ENCODE measurements at places on chromosomes 7 and 10. TPM values are rescaled to one million over a fixed set of nuclear protein-coding genes. Genes with fewer than 3 reads are reported as not detected.

DNA sequence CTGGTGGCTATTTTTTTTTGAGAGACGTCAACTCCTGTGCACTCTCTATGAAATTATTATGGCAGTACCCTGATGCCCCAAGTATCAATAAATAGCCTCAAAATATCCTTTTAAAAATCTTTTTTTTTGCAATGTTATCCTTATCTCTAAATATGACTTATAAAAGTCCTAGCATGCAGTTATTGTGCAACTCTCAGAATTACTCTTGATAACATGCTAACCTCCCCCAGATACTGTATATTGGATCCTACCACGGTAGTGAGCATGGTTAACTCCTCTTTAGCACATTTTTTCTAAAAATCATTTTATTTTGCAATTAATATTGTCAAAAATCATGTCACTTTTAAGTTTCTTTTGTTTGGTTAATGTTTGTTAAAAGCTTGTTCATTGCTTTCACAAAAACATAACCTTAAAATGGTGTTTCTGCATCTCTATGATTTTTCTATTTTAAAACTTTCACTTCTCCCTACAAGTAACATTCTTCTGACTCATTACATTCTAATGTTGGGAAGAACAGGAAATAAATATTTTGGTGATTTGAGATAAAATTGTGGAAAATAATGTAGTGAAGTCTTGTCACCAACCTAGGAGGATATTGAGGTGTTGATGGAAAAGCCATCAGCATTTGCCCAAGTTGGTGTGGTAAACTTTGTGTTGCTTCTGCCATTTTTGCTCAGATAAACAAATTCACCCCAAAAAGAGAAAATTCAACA lies 42.1 kb upstream of the ADRA2A start:
- no peak for DNase-seq

The H2BK1 gene
- not detected for total RNA-seq

DNA sequence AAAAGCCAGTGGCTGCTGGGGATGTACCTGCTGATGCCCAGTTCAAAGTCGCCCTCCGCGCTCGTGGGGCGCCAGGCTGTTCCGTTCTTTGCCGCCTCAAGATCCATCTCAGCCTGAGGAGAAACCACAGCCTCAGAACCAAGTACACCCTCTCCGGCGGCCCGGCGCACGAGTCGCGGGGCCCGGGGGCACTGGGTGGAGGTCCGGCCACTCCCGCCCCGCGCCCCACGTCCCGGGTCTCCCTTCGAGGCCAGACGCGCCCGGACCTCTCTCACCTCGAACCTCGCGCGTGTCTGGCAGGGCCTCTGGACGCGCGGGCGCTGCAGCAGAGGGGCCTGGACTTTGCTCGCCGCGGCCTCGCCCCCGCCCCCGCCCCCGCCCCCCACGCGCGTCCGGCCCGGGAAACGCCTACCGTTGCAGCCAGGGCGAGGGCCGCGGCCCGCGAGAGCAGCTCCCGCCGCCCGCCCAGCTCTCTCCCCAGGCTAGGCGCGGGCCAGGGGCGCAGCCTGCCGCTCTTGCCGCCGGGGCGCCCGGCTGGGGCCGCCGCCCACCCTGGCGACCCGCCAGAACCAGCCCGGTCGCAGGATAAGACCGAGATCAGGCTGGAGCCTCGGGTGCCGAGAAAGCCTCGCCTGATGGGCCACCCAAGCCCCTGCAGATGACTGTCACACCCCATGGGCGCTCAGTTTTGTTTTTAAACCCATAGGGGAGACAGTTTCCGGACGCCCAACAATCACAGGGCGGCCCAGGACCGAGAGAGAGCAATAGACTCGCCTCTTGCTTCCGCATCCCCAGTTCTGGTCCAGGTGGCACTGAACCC lies at the start of gene ABCB4:
Gene ABCB4, minus strand, starts transcription at position 322 of the 820 bp plus-strand sequence. Its CDS starts 215 bp downstream, at position 107.
- no peak for DNase-seq

The VTI1A gene
- total RNA-seq = 36.3 TPM

DNA sequence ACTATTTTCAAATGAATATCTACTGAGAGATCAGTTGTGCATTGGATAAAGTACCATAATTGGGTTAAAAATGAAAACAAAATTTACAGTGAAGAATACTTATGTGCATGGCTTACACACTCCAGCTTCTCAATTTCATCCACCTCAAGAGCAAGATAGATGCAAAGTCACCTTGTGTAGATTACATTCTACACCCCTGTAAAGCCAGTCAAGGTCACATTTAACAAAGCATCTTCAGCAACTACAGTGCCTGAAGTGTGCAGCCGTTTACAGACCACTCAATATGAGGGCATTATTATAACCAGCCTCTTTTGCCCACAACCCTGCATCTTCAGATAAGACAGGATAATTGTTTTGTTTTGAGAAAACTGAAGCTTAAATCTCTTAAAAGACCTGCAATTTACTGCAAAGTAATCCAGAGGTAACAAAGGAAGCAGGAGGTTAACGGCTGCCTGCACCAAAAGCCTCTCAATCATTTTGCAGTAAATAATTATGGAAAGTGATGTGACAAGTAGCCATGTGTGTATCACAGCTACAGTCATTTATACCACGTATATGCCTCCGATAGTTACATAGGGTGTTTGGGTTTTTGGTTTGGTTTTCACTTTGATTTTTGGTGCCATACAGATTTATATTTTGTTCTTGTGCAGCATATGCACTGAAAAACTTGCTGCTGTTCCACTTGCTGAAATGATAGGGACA lies 4.9 kb downstream of the PURB start:
- no peak for DNase-seq

GRCh38 chr10:3570131-3570729 lies 214.8 kb downstream of the KLF6 start:
- DNase-seq = no peak

The NUTM2A gene
- total RNA-seq = 0.21 TPM

The VSIR gene
- total RNA-seq = 34.9 TPM

The BLVRA gene
- 85.5 TPM for total RNA-seq

DNA sequence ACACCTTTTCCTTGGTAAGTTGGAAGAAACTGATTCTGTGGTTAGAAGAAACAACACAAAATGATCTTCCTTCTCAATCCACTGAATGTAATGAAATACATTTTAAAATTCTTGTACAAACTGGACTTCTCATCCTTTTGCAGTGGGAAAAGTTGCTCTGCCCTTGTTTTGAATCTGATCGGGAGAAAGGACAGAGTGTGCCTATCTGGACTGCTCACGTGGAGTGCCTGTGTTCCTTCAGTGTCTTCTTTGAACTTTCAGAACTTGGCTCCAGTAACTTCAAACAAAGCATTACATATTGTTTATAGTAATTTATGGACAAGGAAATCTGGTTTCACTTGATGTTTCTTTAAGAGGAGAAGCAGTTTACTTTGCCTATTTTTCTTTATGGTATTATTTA lies 17.1 kb downstream of the SLC26A3 start:
- no peak for DNase-seq

DNA sequence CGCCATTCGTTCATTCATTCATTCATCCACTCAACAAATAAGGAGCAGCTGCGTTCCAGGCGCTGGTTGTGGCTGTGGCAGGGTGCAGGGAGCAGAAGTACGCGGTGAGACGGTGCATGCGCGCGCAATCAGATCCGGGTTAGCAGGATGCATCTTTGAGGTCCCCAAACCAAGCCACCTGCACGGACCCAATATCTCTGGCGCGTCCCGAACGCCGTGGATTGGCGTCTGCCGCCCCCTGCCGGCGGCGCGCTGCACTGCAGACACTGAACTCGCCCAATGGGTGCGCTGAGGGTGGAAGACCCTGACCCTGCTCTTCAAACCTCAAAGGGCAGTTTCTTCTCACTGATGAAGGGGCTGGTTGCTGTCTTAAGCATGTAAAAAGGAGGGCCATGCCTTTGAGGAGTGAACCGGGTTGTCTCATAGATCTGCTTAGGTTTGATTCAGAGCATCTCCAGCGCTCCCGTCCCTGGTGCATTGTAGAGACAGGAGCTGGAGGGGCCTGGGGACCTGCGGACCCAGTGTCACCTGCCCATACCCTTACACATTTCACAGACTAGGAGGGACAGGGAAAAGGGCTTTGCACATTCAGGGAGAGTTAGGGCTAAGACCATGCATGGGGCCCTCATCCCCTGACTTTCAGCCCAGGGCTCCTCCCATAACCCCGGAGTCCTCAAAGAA lies 102.5 kb downstream of the RAMP3 start:
- peak; percentile 24 for DNase-seq

- no peak for DNase-seq
These were observed 6.5 kb downstream of the ZSWIM8 start for GRCh38 chr10:73791871-73792400.
